Aorta (tissue), 5 donors: ENCODE measurements at places on chromosomes 5 and 9. TPM values are rescaled to one million over a fixed set of nuclear protein-coding genes. Genes with fewer than 3 reads are reported as not detected.
A peak's percentile ranks its signal among the peaks of the same experiment; 100 is the strongest.

The SURF4 gene
- total RNA-seq = 114 TPM

DNA sequence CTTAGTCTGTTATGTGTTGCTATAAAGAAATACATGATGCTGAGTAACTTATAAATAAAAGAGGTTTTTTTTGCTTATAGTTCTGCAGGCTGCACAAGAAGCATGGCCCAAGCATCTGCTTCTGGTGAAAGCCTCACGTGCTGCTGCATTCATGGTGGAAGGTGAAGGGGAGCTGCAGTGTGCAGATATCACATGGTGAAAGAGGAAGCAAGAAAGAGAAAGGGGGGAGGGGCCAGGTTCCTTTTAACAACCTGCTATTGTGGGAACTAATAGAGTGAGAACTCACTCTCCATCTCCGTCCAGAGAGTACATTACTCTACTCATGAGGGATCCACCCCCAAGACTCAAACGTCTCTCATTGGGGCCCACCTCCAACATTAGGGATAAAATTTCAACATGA lies 12.5 kb upstream of the PARP8 start:
- no peak for DNase-seq

DNA sequence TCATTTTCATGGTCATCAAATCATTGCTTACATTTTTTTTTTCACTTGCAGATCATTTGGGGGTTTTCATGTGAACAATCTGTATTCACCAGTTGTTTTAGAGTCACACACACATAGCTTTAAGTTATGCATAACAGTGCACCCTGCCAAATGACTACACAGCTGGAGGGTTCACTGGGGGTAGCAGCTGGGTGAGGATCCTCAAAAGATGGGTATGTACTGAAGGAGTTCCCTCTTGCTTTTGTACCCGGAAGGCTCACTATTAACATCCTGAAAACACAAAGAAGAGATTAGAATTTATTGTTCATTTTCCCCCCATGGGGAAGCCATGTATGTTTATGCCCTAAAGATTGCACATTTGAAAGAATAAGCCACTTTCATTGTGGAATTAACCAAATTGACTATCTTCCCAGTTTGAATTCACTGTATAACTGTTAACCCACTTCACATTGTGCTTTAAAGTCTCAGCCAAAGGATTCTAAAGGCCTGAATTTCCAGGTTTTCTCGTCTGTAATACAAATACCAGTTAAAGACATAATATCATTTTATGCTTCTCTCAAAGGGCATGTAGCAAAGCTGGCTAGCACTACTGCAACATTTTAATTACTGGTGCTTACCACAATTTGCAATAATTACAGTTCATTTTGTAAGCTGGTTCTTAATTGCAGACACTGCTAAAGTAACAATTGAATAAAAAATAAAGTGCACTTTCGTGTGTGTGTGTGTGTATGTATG lies 466.4 kb upstream of the MEF2C start:
- DNase-seq = no peak

The BAAT gene
- total RNA-seq = not detected

DNA sequence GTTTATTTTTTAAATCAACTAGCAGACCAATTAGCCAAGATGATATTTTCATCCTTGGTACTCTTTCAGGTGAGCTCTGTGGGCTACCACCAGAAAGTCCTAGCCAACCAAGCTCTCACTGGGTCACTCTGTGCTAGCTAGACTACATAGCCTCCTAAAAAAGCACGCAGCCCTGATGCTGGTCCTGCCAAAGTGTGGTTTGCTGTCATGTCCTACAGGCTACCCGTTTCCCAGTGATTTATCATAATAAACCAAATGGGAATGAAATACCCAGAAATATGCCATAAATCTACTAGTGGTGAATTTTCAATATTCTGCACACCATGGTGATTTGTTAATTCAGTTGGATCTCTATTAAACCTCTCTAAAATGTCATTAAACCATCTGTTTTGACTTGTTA lies 481.4 kb downstream of the RAB3C start:
- DNase-seq = no peak

- DNase-seq = peak; percentile 12
These were observed 88.8 kb downstream of the PHF2 start for GRCh38 chr9:93665128-93665636.

DNA sequence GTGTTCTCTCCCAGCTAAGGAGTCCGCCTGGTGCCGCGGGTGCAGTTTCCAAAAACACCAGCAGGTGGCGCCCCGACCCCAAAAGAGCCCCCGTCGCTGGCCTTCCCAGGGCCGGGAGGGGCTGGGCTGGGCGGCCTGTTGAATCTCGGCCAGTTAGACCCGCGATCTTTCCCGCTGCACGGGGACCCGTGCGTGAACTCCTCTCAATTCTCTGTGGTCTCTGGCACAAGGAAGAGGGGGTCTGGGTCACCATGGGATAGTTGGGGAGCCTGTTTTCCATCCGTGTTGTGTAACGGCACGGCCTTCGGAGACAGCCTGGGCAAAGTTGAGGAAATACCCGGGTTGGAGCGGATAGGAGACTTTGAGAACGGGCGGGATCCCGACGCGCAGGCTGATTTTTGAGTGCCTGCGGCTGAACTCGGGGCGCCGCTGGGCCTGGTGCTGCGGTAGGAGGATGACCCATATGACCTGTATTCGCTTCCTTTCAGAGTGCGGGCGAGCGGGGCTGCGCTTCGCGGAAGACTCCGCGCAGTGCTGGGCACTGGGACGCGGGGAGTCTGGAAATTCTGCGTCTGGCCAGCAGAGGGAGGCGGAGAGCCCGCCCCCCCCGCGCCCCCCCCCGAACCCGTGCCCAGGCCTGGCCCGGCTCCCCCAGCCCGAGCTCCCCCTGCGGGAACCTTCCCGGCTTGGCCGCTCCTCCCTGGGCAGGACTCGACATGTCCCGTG lies 7.9 kb upstream of the PSD2 start:
- DNase-seq = peak; percentile 89

The OR1L1 gene
- not detected for total RNA-seq

GRCh38 chr5:126744836-126745235 lies 32.1 kb upstream of the LMNB1 start:
- DNase-seq = no peak

- DNase-seq = no peak
These were observed 23.5 kb upstream of the ASS1 start for GRCh38 chr9:130421154-130421801.

GRCh38 chr5:96432216-96433065 lies 607 bp downstream of the PCSK1 start:
- DNase-seq = peak; percentile 76

DNA sequence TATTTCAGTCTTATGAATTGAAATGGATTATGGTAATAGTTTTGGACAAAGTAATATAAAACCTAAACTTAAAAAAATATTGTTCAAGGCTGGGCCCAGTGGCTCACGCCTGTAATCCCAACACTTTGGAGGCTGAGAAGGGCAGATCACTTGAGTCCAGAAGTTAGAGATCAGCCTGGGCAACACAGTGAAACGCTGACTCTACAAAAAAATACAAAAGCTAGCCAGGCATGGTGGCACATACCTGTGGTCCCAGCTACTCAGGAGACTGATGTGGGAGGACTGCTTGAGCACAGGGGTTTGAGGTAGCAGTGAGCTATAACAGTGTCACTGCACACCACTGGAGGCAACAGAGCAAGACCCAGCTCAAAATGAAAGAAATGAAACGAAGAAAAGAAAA lies 81.9 kb downstream of the SCAI start:
- DNase-seq = no peak

GRCh38 chr5:141328231-141328630 lies 2.1 kb upstream of the PCDHGA1 start:
- no peak for DNase-seq

DNA sequence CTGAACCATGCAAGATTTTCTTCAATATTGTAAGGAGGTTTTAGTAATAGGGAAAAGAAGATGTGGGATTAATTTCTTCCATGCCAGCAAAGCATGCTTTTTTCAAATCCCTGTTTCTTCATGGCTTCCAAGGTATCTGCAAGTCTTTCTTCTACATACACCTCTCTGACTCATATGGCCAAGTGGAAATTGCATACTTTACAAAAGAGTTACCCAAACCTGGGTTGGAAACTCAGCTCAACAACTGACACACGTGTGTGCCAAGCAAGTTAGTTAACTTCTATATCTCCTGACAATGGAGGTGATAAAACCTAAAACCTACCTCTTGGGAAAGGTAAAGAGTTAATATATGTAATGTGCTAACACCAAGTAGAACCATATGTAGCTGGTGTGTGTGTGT lies 28.5 kb upstream of the MAMDC2 start:
- DNase-seq = no peak

The PCDHGB6 gene
- 9.5 TPM for total RNA-seq

DNA sequence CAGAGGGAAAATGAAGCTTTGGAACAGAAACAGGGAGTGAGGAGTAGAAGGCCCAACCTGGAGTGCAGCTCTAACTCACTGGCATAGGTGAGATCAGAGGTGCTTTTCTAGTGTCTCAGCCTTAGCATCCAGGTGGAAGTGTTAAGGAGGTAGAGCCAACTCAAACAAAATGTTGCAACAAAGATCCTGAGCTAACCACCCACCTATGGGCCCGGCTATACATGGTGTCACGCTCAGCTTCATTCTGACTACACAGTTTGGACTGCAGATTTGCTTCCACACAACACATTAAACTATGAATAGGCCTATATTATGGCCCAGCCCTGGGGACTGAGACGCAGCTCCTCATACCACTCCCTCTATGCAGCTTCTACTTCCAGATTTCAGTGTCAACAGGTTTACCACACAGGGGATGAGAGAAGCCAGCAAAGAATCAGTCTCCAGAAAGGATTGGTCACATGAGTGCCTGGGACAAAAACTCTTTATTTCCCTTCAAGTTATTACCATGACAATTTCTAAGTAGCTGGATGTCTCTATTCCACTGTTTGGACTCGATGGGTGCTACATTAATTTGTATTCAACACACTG lies 9.0 kb downstream of the C5orf63 start:
- DNase-seq = no peak

DNA sequence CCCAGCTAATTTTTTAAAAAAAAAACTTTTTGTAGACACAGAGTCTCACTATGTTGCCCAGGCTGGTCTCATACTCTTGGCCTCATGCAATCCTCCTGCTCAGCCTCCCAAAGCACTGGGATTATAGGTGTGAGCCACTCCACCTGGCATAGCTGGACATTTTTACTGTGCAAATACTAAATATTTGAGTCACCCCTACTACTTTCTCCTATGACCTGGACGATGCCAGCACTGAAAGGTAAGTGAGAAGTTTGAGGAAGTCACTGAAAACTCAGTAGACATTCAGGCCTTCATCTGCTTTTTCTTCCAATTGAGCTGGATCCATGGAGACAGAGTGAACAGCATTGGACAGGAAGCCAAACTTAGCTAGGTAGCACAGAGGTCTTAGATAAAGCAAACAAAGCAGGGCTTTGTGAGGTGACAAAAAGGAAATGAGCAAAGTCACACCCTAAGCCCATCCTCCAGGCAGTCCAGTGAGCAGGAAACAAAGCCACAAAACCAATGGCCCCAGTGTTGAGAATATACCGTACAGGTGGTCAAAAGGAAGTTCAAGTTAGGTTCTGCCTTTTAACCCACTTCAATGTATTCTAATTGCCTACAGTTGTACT lies 192.6 kb upstream of the RASA1 start:
- DNase-seq = no peak

DNA sequence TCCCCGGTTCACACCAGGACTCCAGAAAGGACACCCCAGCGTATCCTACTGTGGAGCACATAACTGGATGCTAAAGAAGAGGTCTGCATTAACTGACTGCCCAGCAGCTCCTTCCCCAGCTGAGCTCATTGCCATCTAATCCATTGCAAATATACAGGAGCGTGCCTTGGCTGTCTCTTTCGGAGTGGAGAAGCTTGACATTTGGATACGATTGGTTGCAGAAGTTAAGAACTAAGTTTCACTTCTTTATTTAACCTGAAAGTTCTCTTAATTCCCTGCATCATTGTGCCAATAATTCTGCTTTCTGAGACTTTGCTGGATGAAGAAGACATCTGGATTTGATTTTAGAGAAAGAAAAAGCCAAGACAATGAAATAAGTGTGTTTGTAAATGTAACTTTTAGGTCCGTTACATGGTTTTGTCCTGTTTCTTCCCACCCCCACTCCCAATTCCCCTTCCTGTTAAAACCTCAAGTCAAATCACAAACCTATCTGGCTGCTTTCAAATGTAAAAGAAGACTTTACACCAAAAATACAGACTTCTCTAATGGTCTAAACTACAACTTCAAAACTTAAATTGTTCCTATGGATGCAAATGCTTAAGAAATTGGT lies 33.9 kb downstream of the TAS2R1 start:
- DNase-seq = no peak

The PCDHGC3 gene
- 116 TPM for total RNA-seq

DNA sequence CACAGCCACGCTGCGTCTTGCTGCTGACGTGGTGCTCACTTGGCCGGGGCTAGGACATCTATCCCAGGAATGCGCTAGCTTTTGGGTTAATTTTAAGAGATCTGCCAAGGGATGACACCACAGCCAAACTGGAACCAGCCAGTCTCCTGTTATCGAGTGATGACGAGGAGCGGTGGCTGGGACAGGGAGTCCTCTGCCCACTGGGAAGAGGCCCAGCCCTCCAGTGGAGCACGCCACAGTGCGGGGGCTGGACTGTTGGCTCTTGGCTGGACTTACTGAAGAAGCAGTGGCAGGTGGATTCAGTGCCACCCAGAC lies 55.1 kb upstream of the PHYKPL start:
- peak; percentile 69 for DNase-seq

- DNase-seq = no peak
These were observed 29.3 kb downstream of the MOCS2 start for GRCh38 chr5:53080271-53080670.

GRCh38 chr5:160152287-160152686 lies 33.0 kb upstream of the PWWP2A start:
- DNase-seq = no peak

DNA sequence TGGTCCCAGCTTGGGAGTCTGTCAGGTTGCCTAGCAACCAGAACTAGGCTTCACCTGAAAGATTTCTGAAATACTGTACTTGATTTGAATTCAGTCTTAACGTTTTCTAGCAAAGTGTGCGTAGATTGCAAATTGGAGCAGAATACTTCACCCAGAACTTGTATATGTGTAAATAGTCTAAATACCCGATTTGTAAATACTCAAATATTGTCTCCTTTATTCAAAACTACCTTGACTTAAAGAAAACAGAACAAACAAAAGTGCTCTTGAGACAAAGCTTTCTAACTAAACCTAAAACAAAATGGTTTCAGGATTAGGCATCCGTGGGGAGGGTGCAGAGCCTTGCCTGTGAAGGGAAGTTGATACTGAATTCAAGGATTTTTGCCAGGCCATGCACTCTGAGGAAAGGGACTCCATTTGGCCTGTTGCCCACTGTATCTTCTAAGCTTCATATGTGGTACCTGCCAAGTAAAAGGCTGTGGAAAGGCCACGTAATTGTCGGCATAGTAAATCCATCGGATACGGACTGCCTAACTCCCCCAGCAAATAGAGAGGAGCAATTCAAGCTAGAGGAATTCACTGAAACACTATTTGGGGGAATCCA lies 744 bp upstream of the HMGCS1 start:
- no peak for DNase-seq

The RPL35 gene
- total RNA-seq = 806 TPM

The ADAMTS13 gene
- 3.6 TPM for total RNA-seq

The HDHD3 gene
- 8.2 TPM for total RNA-seq

GRCh38 chr5:114152656-114153360 lies 209.1 kb upstream of the KCNN2 start:
- no peak for DNase-seq

The RLN1 gene
- total RNA-seq = not detected

GRCh38 chr9:27672718-27673117 lies 99.4 kb upstream of the C9orf72 start:
- DNase-seq = no peak
